HCT116 (cell line): ENCODE measurements at places on chromosomes 2 and 18.

GRCh38 chr2:64260817-64261216 lies 116.6 kb upstream of the PELI1 start:
- H3K4me3 ChIP-seq, result no peak overlapping the region
- no peaks in the 10 kb centered on the region for H3K36me3 ChIP-seq
- H3K27ac ChIP-seq, result no peak overlapping the region
- DNase-seq, result no peak
- no peaks in the 10 kb centered on the region for H3K4me1 ChIP-seq
- no peaks in the 10 kb centered on the region for H3K27me3 ChIP-seq

DNA sequence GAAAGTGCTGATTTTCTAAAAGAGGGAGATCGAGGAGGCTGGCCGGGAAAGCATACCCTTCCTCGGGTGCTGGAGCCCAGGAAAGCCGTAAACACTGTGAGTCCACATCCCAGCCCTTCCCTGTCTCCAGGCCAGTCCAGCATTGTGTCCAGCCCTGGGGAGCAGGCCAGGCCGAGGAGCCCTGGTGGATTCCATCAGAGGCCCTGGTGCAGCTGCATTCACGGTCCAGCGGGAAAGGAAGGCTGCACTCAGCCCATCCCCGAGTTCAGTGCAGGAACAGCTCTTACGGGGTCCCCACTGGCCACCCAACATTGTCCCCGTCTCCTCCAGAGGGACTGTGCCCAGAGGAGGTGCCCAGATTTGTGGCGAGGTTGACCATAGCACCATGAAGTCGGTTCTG lies 218.6 kb downstream of the KLHL29 start:
- no peaks in the 10 kb centered on the region for H3K36me3 ChIP-seq
- H3K4me1 ChIP-seq, result no peaks in the 10 kb centered on the region
- H3K4me3 ChIP-seq, result no peak overlapping the region
- no peak for DNase-seq
- no peaks in the 10 kb centered on the region for H3K27me3 ChIP-seq

GRCh38 chr2:198371921-198372543 lies 567.6 kb downstream of the PLCL1 start:
- H3K4me3 ChIP-seq, result no peak overlapping the region
- DNase-seq, result no peak
- peaks cover 6% of the 10 kb centered on the region; the same call in 1 of the 2 replicates for H3K27me3 ChIP-seq
- no peak overlapping the region for H3K27ac ChIP-seq
- H3K36me3 ChIP-seq, result no peaks in the 10 kb centered on the region

GRCh38 chr2:61995515-61995914 lies 90.0 kb downstream of the COMMD1 start:
- H3K4me1 ChIP-seq, result no peaks in the 10 kb centered on the region
- H3K27me3 ChIP-seq, result no peaks in the 10 kb centered on the region
- no peak overlapping the region for H3K4me3 ChIP-seq
- no peak overlapping the region for H3K27ac ChIP-seq
- H3K36me3 ChIP-seq, result no peaks in the 10 kb centered on the region

GRCh38 chr2:39805936-39806608 lies 27.0 kb upstream of the THUMPD2 start:
- H3K4me1 ChIP-seq, result no peaks in the 10 kb centered on the region
- DNase-seq, result no peak

- H3K27me3 ChIP-seq, result peaks cover 65% of the 10 kb centered on the region
- H3K4me1 ChIP-seq, result no peaks in the 10 kb centered on the region
- DNase-seq, result no peak
- no peak overlapping the region for H3K4me3 ChIP-seq
- H3K36me3 ChIP-seq, result no peaks in the 10 kb centered on the region
Measured at GRCh38 chr2:229675569-229675968, 38.8 kb downstream of the DNER start.

GRCh38 chr2:20596973-20597859 lies 53.7 kb downstream of the HS1BP3 start:
- H3K4me1 ChIP-seq, result peaks cover 27% of the 10 kb centered on the region
- H3K36me3 ChIP-seq, result no peaks in the 10 kb centered on the region
- H3K4me3 ChIP-seq, result no peak overlapping the region
- H3K27ac ChIP-seq, result no peak overlapping the region
- DNase-seq, result no peak

DNA sequence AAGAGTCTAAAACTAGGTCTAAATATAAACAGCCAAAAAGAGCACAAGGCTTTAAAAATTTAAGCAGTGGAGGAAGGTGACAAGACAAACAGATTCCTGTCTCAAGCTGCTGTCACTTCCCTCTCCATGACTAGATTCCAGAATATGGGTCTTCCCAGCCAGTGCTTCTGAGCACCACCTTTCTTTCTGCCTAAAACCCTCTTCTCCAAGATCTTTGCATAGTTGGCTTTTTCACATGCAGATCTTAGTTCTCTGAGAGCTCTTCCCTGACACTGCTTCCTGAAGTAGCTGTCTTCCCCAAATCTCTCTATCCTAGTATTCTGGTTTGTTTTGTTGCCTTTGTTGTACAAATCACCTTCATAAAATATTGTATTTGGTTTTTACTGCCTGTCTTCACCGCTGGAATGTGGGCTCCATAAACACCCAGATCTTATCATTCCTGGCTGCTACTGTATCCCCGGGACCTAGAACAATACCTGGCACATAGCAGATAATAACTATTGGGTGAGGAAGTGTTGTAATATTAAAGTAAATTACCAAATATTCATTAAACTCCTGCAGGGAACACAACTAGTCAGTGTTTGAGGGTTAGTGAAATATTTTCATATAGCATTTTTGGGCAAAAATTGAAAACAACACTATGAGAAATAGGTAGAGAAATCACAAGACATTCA lies 150.2 kb downstream of the CCDC85A start:
- DNase-seq, result no peak
- H3K27ac ChIP-seq, result no peak overlapping the region
- no peaks in the 10 kb centered on the region for H3K36me3 ChIP-seq
- H3K4me3 ChIP-seq, result no peak overlapping the region
- H3K27me3 ChIP-seq, result no peaks in the 10 kb centered on the region

- H3K36me3 ChIP-seq, result peaks cover 13% of the 10 kb centered on the region; the same call in 1 of the 2 replicates
- peaks cover 27% of the 10 kb centered on the region for H3K4me1 ChIP-seq
- H3K27ac ChIP-seq, result peak overlapping the region; percentile 96
- no peaks in the 10 kb centered on the region for H3K27me3 ChIP-seq
Measured at GRCh38 chr2:226410247-226410835, 389.3 kb downstream of the IRS1 start.

DNA sequence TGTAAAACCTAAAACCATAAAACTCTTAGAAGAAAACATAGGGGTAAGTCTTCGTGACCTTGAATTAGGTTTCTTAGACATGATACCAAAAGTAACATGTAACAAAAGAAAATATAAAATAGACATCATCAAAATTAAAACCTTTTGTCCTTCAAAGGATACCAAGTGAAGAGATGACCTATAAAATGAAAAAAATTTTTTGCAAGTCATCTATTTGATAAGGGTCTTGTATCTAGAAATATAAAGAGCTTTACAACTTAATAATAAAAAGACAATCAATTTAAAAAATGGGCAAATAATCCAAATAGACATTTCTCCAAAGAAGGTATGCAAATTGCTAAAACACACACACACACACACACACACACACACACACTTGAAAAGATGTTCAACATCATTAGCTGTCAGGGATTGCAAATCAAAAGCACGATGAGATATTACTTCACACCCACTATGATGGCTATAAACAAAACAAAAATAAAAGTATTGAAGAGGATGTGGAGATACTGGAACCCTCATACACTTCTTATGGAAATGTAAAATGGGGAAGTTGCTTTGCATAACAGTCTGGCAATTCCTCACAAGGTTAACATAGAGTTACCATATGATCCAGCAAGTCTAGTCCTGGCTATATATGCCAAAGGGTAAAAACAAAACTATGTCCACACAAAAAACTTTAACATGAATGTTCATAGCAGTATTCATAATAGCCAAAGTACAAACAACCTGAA lies 23.3 kb downstream of the SPDYA start:
- H3K4me3 ChIP-seq, result no peak overlapping the region
- no peaks in the 10 kb centered on the region for H3K36me3 ChIP-seq
- H3K4me1 ChIP-seq, result no peaks in the 10 kb centered on the region
- H3K27me3 ChIP-seq, result no peaks in the 10 kb centered on the region

DNA sequence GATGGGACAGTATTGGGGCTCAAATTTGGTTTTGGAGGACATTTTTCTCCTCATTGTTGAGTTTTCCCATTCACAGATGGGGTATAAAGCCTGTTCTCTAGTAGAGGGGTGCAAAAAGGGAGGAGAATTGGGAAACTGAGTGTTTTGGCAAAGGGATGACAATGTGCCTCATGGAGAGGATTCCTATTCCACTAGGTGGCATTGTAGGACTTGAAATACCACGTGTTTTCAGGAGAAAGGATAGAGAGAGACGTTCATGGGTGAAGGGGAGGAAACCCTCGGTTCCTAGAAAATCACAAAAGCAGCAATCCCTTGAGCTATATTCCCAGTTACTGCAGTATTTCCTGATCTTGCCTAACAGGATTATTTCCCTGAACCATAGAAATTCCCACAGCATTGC lies 113.7 kb upstream of the SRD5A2 start:
- no peak overlapping the region for H3K27ac ChIP-seq
- no peaks in the 10 kb centered on the region for H3K4me1 ChIP-seq
- H3K4me3 ChIP-seq, result no peak overlapping the region
- H3K27me3 ChIP-seq, result no peaks in the 10 kb centered on the region
- no peaks in the 10 kb centered on the region for H3K36me3 ChIP-seq

DNA sequence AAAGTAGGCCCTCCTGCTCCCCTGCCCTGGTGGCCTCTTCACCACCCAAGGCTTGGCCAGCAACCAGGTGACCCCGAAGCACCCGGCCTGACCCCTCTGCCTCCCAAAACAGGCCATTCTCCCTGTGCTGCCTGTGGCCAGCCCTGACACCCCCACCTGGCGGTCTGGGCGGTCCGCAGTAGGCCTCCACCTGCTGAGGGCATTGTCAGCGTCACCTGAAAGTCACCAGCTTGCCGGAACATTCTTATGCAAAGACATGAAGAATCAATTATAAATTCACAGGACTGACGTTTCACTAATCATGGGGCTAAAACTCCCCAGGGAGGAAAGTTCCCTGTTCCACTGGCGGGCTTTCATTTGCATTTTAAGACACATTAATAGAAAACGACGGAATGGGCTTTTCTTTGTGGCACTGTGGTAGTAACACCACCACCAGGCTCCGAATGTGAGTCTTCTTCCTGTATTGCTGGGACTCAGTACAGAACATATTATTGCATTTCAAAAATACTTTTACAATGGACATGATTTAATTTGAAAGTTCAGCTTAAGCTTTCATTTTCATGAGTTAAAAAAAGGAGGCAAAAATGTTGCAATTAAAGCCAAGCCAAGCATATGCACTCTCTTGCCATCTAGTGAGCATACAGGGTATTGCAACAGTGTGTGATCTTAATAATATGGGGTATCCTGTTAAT lies 57.4 kb downstream of the ADI1 start:
- H3K36me3 ChIP-seq, result no peaks in the 10 kb centered on the region
- H3K27me3 ChIP-seq, result no peaks in the 10 kb centered on the region
- H3K27ac ChIP-seq, result no peak overlapping the region
- DNase-seq, result peak; percentile 28

GRCh38 chr18:56189615-56190014 lies 448.8 kb downstream of the TXNL1 start:
- H3K4me3 ChIP-seq, result no peak overlapping the region
- H3K36me3 ChIP-seq, result no peaks in the 10 kb centered on the region
- H3K27me3 ChIP-seq, result no peaks in the 10 kb centered on the region
- H3K4me1 ChIP-seq, result no peaks in the 10 kb centered on the region

DNA sequence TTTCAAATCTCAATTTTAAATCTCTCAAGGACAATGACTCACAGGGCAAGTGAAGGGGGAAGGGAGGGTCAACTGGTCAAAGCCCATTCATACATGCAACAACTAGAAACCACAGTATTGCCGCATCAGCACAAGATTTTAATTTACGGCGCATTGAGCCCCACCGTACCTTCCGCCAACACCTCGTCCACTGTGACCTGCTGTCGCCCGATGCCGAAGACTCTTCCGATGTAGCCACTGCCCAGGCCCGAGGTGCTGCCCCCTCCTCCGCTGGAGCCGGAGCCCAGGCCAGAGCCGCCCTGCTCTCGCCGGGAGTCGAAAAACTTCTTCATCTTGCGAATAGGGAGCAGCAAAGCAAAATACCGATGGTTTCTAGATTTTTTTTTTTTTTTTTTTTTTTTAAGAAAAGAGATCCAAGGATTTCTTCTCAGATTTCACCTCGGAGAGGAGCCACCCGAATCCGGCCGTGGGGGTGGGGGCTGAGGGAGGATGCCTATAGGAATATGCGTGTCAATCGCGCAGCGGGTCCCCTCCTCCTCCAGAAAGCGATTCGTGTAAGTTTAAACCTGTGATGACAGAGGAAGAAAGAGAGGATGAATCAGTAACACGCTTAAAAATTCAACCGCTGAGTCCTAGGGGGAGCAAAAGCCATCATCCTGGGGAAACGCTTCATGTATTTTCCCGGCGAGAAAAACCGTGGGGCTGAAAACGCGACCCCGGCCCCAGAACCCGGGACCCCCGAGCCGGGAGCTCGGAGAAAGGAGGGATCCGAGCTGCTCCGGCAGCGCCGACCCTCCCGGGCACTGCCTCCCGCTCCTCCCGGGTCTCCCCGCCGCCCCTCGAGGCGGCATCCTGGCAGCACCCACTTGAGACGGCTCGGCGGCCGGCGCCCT lies 584 bp downstream of the AAK1 start:
- no peaks in the 10 kb centered on the region for H3K36me3 ChIP-seq
- peaks cover 20% of the 10 kb centered on the region for H3K4me1 ChIP-seq
- H3K27me3 ChIP-seq, result no peaks in the 10 kb centered on the region
- peak overlapping the region; percentile 78 for H3K4me3 ChIP-seq

DNA sequence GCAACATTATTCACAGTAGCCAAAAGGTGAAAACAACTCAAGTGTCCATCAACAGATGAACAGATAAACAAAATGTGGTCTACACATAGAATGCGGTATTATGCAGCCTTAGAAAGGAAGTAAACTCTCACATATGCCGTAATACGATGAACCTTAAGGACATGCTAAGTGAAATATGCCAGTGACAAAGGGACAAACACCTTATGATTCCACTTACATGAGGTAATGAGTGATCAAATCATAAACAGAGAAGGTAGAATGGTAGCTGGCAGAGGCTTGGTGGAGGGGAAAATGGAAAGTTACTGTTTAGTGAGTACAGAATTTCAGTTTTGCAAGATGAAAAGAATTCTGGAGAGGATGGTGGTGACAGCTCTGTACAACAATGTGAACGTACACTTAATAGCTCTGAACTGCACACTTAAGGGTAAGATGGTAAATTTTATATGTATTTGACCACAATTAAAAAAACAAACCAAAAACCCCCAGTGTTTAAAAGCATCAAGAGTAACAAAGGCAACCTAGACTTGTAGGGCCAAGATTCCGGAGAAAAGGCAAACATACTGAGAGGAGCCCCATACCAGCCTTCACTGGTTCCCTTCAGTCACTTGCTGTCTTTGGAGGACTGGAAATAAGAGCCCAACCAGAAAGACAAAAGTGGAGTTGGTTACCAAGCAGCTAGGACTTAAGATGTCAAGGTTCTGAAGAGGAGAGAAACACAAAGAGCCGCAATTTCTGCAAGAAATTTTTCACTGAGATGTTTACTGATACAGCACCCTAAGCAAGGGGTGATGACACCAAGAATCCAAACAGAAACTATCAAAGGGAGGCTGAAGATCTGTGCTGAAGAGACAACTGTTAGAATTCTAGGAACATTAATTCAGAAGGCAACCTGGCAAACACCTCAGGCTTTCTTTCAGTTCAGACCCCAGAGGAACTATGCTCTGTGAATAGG lies 61.3 kb downstream of the CUL3 start:
- H3K4me3 ChIP-seq, result no peak overlapping the region
- no peaks in the 10 kb centered on the region for H3K36me3 ChIP-seq
- DNase-seq, result no peak
- no peaks in the 10 kb centered on the region for H3K27me3 ChIP-seq
- H3K27ac ChIP-seq, result no peak overlapping the region
